A549 treated with ZK216348 at 1 μM for 4 hours (cell line): ENCODE measurements at places on chromosomes 7 and 10. TPM values are rescaled to one million over a fixed set of nuclear protein-coding genes. Genes with fewer than 3 reads are reported as not detected.

H2BK1 gene
- not detected in 5 replicates for total RNA-seq

TLX1 gene
- total RNA-seq, result not detected in 5 replicates

VAX1 gene
- 1.3 to 1.6 TPM (median 1.4 TPM) in 5 replicates for total RNA-seq

C10orf88 gene
- total RNA-seq, result 6.6 to 9.6 TPM (median 8.6 TPM) in 5 replicates

C10orf67 gene
- total RNA-seq, result 0.06 TPM in 1 of 5 replicates, not detected in the others
